SW 1271 (cell line): ENCODE measurements at places on chromosomes 5 and 9.
A peak's percentile ranks its signal among the peaks of the same experiment; 100 is the strongest.

- no peak for DNase-seq
Measured at GRCh38 chr9:137376386-137376785, 46.6 kb downstream of the EXD3 start.

- peak; percentile 20 for DNase-seq
Measured at GRCh38 chr5:79774171-79774854, 84.7 kb downstream of the CMYA5 start.

GRCh38 chr5:76811214-76811613 is 7.6 kb upstream of the F2RL1 start:
- no peak for DNase-seq

GRCh38 chr5:69492923-69493395 is 369 bp downstream of the OCLN start:
- DNase-seq = peak; percentile 47

GRCh38 chr9:91157883-91158282 is 203.8 kb downstream of the AUH start:
- no peak for DNase-seq

- no peak for DNase-seq
Measured at GRCh38 chr5:146880966-146881365, 2.4 kb upstream of the PPP2R2B start.

DNA sequence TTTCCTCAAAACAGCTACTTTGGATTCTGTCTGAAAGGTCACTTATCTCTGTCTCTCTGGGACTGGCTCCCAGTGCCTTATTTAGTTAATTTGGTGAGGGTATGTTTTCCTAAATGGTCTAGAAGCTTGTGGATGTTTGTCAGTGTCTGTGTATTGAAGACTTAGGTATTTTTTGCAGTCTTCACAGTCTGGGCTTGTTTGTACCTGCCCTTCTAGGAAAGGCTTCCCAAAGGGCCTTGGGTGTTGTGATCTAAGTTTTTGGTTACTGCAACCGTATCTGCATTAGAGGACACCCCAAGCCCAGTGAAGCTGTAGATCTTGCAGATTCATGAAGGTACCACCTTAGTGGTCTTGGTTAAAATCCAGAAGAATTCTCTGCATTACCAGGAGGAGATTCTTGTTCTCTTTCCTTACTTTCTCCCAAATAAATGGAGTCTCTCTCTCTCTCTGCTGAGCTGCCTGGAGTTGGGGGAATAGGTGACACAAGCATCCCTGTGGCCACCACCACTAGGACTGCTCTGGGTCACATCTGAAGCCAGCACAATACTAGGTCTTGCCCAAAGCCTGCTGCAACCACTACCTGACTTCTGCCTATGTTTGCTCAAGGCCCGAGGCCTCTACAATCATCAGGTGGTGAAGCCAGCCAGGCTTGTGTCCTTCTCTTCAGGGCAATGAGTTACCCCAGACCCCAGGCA is 17.8 kb upstream of the CCNB1 start:
- DNase-seq = no peak

GRCh38 chr5:31343946-31344345 is 150.5 kb downstream of the CDH6 start:
- DNase-seq = no peak

GRCh38 chr5:181186022-181186421 is 19.0 kb downstream of the TRIM7 start:
- DNase-seq = no peak

- no peak for DNase-seq
Measured at GRCh38 chr5:173328844-173329490, 753 bp upstream of the STC2 start.

- DNase-seq = no peak
Measured at GRCh38 chr5:127412698-127413097, 104.7 kb upstream of the PRRC1 start.

DNA sequence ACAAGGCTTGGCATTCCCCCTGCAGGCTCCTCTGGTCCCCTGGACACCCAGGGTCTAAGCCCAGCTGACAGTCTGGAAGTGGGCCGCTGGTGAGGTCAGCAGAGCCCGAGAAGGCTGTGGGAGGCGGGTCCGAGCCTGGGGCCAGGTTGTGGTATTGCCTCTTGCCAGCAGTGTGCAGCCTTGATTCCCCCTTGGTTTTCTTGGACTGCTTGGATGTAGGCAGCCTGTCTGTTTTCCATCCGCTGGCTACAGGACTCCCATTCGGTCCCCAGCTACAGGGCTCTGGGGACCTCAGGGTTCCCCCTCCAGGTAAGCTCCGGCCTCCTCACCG is 1.6 kb downstream of the AIF1L start:
- no peak for DNase-seq

- DNase-seq = no peak
Measured at GRCh38 chr5:24067208-24067607, 559.8 kb downstream of the PRDM9 start.

GRCh38 chr9:126151031-126151685 is 175.5 kb upstream of the MVB12B start:
- no peak for DNase-seq
